ENCODE measurements at places on chromosomes 1 and 21.

- no peak for DNase-seq
These were observed 349.4 kb downstream of the HLX start for GRCh38 chr1:221228594-221228993.

GRCh38 chr1:114126261-114127095, 27.2 kb downstream of the SYT6 start:
- no peak for DNase-seq

GRCh38 chr1:41416552-41417334, 55.5 kb downstream of the FOXO6 start:
- peak; percentile 89 for DNase-seq

GRCh38 chr1:217892750-217893149, 261.6 kb downstream of the SPATA17 start:
- DNase-seq, result no peak

- no peak for DNase-seq
These were observed 134.7 kb upstream of the CD34 start for GRCh38 chr1:208045463-208046260.

GRCh38 chr1:82472489-82473131, 671.9 kb downstream of the ADGRL2 start:
- DNase-seq, result no peak

GRCh38 chr1:118291661-118292060, 106.6 kb upstream of the SPAG17 start:
- peak; percentile 66 for DNase-seq

- no peak for DNase-seq
These were observed 259.2 kb downstream of the MATN1 start for GRCh38 chr1:30464187-30464617.

- no peak for DNase-seq
These were observed 42.3 kb upstream of the FASLG start for GRCh38 chr1:172616636-172617035.

GRCh38 chr1:9615316-9616063, 26.8 kb downstream of the TMEM201 start:
- peak; percentile 78 for DNase-seq

Data from islet precursor cell (in vitro differentiated cells).